Endothelial cell (in vitro differentiated cells): ENCODE measurements at places on chromosomes 13 and 19.
A peak's percentile ranks its signal among the peaks of the same experiment; 100 is the strongest.

- no peak for DNase-seq
Measured at GRCh38 chr19:1856345-1856697, 7.1 kb downstream of the KLF16 start.

GRCh38 chr13:91962946-91963345, 564.5 kb downstream of the GPC5 start:
- DNase-seq = no peak

- no peak for DNase-seq
Measured at GRCh38 chr13:31930901-31931522, 100.6 kb upstream of the FRY start.

DNA sequence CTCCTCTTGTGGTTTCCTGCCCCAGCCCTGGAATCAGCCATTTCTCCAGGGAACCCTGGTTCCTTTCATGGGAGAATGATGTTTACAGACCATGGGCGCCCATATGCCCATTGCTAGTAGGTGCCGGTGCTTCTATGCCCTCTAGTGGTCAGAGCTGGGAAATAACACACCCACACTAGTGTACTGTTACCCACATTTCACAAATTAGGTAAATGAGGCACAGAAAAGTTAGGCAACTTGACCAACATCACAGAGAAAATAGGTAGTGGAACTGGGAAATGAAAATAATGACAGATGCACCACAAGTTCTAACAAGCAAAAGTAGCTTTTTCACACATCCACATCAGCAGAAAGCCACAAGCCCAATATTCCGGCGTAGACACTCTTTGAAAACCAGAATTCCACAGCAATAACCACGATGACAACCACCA, 1.3 kb upstream of the CEACAM3 start:
- peak; percentile 64 for DNase-seq

- DNase-seq = no peak
Measured at GRCh38 chr19:30095171-30095570, 153.1 kb downstream of the URI1 start.
